Activated naive CD4-positive, alpha-beta T cell treated with anti-CD3 and anti-CD28 coated beads for 36 hours (primary cell): ENCODE measurements at places on chromosomes 5 and 9. TPM values are rescaled to one million over a fixed set of nuclear protein-coding genes. Genes with fewer than 3 reads are reported as not detected.
A peak's percentile ranks its signal among the peaks of the same experiment; 100 is the strongest.

IRX2 gene
- total RNA-seq = not detected

TMEM215 gene
- total RNA-seq = not detected

SLC35A4 gene
- total RNA-seq = 57.1 TPM

- DNase-seq = no peak
- peaks cover 35% of the 10 kb centered on the region for H3K27me3 ChIP-seq
- no peaks in the 10 kb centered on the region for H3K36me3 ChIP-seq
These were observed 157.4 kb downstream of the RMI1 start for GRCh38 chr9:84137968-84138367.

- H3K36me3 ChIP-seq = no peaks in the 10 kb centered on the region
- no peaks in the 10 kb centered on the region for H3K27me3 ChIP-seq
- no peak overlapping the region for H3K27ac ChIP-seq
- no peaks in the 10 kb centered on the region for H3K4me1 ChIP-seq
- DNase-seq = no peak
These were observed 49.2 kb upstream of the KCNN2 start for GRCh38 chr5:114312658-114313057.

- H3K36me3 ChIP-seq = no peaks in the 10 kb centered on the region
- H3K27ac ChIP-seq = no peak overlapping the region
- peaks cover 3% of the 10 kb centered on the region for H3K27me3 ChIP-seq
These were observed 98.3 kb upstream of the PRRC1 start for GRCh38 chr5:127418974-127419682.

GRCh38 chr9:92359394-92359995, 33.7 kb downstream of the CENPP start:
- H3K36me3 ChIP-seq = peaks cover 27% of the 10 kb centered on the region
- H3K4me1 ChIP-seq = no peaks in the 10 kb centered on the region
- H3K4me3 ChIP-seq = no peak overlapping the region
- DNase-seq = no peak

- no peak overlapping the region for H3K27ac ChIP-seq
- H3K4me3 ChIP-seq = no peak overlapping the region
- no peaks in the 10 kb centered on the region for H3K36me3 ChIP-seq
- no peak for DNase-seq
- no peaks in the 10 kb centered on the region for H3K4me1 ChIP-seq
These were observed 12.6 kb downstream of the IRX2 start for GRCh38 chr5:2738700-2739359.

DNA sequence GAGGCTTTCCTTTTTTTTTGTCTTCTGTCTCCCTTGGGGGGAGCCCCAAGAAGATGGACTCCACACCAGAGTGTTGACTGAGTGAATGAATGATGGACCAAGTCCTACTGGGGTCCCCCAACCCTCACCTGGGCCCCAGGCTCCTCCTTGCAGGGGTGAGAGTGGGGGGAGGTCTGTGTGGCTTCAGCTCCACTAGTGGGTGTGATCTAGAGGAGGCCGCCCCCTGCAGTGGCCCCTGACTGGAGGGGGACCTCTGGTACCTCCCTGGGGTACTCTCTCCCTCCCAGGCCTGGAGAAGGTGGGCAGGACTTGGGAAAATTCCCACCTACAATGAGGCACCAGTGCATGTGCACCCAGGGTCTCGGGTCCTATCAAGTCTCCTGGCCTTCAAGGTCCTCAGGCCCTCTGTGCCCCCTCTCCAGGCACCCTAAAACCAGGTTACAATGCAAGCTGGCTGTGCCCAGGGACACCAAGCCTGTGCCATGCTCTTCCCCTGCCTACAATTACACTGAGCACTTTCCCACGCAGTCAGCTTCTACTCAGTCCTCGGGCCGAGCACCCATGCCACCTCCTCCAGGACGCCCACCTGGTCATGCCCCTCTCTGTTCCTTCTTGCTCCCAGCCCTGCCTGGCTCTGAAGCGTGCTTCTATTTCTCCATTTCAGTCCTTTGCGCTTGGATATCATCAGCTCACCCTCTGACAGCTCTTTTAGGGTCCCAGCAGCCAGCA, 117.2 kb upstream of the PHYKPL start:
- no peak overlapping the region for H3K4me3 ChIP-seq
- H3K4me1 ChIP-seq = no peaks in the 10 kb centered on the region
- no peak overlapping the region for H3K27ac ChIP-seq
- no peak for DNase-seq

GRCh38 chr9:80787636-80788035, 901.7 kb downstream of the TLE1 start:
- H3K27me3 ChIP-seq = no peaks in the 10 kb centered on the region
- no peaks in the 10 kb centered on the region for H3K4me1 ChIP-seq
- no peak overlapping the region for H3K27ac ChIP-seq
- no peaks in the 10 kb centered on the region for H3K36me3 ChIP-seq
- no peak for DNase-seq

GRCh38 chr5:133468596-133468995, 143.7 kb downstream of the FSTL4 start:
- peaks cover 4% of the 10 kb centered on the region for H3K4me1 ChIP-seq
- H3K27me3 ChIP-seq = peaks cover 5% of the 10 kb centered on the region
- no peaks in the 10 kb centered on the region for H3K36me3 ChIP-seq
- H3K4me3 ChIP-seq = no peak overlapping the region
- H3K27ac ChIP-seq = no peak overlapping the region
- DNase-seq = no peak

GRCh38 chr9:18499980-18500379, 26.0 kb downstream of the ADAMTSL1 start:
- DNase-seq = no peak
- H3K27ac ChIP-seq = no peak overlapping the region
- no peak overlapping the region for H3K4me3 ChIP-seq
- H3K4me1 ChIP-seq = no peaks in the 10 kb centered on the region
- H3K27me3 ChIP-seq = no peaks in the 10 kb centered on the region

- peak overlapping the region; percentile 86 for H3K27ac ChIP-seq
- peaks cover 71% of the 10 kb centered on the region for H3K36me3 ChIP-seq
- no peaks in the 10 kb centered on the region for H3K27me3 ChIP-seq
- peaks cover 84% of the 10 kb centered on the region for H3K4me1 ChIP-seq
- H3K4me3 ChIP-seq = no peak overlapping the region
These were observed 28.7 kb downstream of the LCP2 start for GRCh38 chr5:170268884-170269283.

DNA sequence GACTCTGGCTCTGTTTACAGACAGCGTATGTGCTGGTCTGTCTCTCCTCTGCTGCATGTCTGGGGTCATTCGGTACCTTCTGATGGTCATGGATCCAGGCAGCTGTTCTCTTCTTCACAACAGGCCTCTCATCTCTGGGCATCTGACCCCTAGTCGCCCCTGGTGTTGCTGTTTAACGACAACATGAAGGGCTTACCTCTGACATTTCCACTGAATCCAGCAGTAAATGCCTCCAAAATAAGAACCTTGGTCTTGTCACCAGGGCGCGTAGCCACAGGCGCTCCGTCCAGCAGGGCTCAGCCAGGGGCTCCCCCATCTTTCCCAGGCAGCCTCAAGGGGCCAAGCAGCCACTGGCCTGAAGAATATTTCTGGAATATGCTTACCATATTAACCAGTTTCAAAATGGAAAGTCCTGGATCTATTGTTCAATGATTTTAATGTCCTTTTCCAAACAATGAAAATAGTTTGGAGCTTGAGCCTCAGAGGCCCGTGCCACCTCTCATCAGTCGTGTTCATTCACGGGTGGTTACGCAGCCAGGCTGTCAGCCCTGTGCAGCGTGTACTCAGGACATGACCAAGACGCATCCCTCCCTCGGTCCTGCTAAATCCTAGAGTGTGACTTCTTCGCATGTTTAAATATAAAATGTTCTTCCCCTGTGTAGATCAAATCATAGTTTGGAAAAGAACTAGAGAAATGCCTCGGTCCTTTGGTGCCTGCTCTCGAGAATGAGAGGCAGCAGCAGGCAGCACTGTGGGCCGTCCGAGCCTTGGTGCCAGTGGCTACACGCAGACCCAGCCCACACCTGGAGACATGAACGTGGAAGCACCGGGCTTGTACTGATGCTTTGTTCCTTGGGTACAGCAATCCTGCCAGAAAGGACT, 30.1 kb upstream of the LRRC14B start:
- no peaks in the 10 kb centered on the region for H3K4me1 ChIP-seq
- H3K4me3 ChIP-seq = no peak overlapping the region
- H3K27me3 ChIP-seq = peaks cover 13% of the 10 kb centered on the region
- no peaks in the 10 kb centered on the region for H3K36me3 ChIP-seq

- no peaks in the 10 kb centered on the region for H3K27me3 ChIP-seq
- H3K27ac ChIP-seq = no peak overlapping the region
- no peak for DNase-seq
- H3K4me1 ChIP-seq = no peaks in the 10 kb centered on the region
These were observed 673.0 kb downstream of the ELAVL2 start for GRCh38 chr9:23153058-23153457.

DNA sequence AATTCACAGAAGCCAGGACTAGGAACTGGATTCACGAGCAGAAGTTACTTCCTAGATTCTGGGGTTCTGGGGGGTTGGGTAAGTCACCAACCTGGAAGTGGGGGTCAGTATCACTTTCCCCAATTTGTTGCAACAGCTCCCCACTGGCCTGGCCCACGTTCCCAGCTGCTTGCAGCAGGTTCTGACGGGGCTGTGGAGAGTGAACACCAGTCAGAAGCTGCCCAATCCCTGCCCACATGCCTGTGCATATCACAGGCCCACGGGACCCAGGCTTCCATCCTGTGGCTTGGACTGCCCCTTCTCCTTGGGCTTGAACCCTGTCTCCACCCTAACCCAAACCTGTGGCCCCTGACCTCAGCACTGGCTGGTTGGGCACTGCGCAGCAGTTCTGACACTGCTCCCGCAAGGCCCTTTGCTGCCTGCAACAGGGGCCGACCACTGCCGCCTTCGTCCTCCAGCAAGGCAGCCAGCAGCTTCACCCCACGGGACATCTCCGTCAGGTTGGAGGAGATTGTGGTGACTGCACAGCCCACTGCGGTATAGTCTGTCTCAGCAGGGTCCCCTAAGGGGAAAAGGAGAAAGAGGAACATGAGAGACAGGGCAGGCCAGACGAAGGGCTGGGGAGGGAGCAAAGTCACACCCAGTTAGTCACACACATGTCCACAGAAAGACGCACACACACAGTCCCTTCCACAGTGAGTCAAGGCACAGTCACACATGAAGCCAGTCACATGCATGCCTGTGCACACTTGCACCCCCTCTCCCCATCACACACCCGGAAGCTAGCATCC, 13.1 kb downstream of the TLN1 start:
- H3K36me3 ChIP-seq = peaks cover 44% of the 10 kb centered on the region
- H3K4me3 ChIP-seq = no peak overlapping the region
- H3K4me1 ChIP-seq = no peaks in the 10 kb centered on the region

GRCh38 chr9:134363450-134363849, 37.2 kb downstream of the RXRA start:
- no peak overlapping the region for H3K27ac ChIP-seq
- no peak overlapping the region for H3K4me3 ChIP-seq
- no peaks in the 10 kb centered on the region for H3K36me3 ChIP-seq
- DNase-seq = no peak
- peaks cover 5% of the 10 kb centered on the region for H3K4me1 ChIP-seq
- no peaks in the 10 kb centered on the region for H3K27me3 ChIP-seq

DNA sequence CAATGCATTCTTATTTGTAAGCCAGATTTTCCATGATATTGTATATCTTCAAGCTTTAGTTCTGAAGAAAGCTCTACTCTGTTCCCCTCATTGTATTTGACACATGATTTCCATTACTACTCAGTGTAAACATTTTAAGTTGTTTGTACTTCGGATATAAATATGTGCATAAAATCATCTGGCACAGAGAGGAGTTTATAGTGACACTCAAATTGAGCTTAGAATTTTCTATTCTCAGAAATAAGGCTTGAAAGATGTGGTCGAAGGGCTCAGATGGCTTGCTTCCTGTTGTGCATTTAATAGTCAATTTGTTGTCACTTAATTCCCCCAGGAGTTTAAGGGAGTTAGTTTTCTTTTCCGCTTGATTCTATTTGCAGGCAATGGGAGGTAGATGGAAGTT, 88.8 kb downstream of the PPIC start:
- DNase-seq = no peak
- H3K4me3 ChIP-seq = no peak overlapping the region
- H3K36me3 ChIP-seq = no peaks in the 10 kb centered on the region
- peaks cover 4% of the 10 kb centered on the region for H3K27me3 ChIP-seq

DNA sequence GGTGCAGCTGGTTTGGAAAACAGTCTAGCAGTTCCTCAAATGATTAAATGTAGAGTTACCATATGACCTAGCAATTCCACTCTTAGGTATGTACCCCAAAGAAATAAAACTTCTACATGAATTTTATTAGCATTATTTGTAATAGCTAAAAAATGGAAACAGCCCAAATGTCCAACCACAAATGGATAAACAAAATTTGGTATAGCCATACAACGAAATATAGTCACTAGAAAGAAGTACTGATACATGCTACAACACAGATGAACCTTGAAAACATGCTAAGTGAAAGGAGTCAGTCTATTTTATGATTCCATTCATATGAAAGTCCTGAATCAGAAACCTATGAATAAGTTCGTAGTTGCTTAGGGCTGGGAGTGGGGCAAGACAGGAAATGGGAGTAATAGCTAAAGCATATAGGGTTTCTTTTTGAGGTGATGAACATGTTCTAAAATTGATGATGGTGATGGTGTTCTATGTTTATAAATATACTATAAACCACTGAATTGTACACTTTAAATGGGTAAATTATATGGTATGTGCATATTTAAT, 6.3 kb downstream of the GDF9 start:
- H3K27ac ChIP-seq = no peak overlapping the region
- no peak for DNase-seq
- H3K4me1 ChIP-seq = no peaks in the 10 kb centered on the region
- no peaks in the 10 kb centered on the region for H3K36me3 ChIP-seq
- H3K27me3 ChIP-seq = peaks cover 3% of the 10 kb centered on the region
- no peak overlapping the region for H3K4me3 ChIP-seq

DNA sequence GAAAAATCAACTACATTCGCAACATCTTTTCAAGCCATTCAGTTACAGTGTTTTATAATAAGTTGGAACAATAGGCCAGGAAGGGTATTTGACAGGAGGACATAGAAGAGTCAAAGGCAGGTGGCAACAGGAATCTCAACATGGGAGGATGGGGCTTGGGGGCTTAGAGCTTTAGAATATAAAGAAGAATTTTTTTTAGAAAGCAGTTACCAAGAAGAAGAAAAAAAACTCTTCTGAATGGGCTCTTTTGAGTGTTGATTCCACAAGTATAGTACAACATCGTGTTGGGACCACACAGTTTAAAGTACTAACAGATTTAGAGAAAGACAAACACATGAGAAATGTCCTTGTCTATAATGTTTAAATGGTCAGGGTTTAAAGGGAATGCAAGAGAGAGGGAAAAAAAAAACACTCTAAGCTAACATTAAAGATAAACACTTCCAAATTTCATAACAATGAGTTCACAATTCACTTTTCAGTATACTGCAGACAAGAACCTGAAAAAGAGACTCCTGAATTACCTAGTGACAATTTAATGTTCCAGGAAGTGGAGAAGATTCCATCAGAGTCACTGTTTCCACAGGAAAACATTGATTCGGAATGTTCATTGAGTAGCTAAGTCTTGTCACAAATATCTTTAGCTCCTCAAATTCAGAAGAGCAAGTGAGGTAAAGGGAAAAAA, 282.3 kb downstream of the DEPDC1B start:
- no peak overlapping the region for H3K27ac ChIP-seq
- no peak overlapping the region for H3K4me3 ChIP-seq
- H3K27me3 ChIP-seq = no peaks in the 10 kb centered on the region
- H3K36me3 ChIP-seq = no peaks in the 10 kb centered on the region
